ENCODE measurements at places on chromosomes 1 and 21.
A peak's percentile ranks its signal among the peaks of the same experiment; 100 is the strongest.

DNA sequence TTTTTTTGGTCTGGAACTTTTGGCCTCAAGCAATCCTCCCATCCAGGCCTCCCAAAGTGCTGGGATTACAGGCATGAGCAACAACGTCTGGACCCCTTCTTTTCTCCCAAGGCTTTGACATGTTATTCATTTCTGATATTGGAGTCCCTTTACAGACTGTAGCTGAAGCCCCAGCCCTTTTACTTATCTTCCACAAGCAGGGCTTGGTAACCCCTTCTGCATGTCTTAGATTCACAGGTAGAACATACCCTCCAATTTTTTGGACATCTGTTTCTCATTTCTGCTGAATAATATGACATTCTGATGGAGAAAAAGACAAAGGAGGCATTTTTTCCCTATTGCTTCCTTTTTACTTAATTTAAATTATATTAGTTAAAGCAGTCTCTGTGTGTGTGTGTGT lies 39.2 kb upstream of the RGS21 start:
- no peak for DNase-seq

GRCh38 chr1:206590025-206590758 lies 22.1 kb downstream of the EIF2D start:
- peak; percentile 47 for DNase-seq

- no peak for DNase-seq
These were observed 38.7 kb downstream of the FASLG start for GRCh38 chr1:172697534-172698002.

DNA sequence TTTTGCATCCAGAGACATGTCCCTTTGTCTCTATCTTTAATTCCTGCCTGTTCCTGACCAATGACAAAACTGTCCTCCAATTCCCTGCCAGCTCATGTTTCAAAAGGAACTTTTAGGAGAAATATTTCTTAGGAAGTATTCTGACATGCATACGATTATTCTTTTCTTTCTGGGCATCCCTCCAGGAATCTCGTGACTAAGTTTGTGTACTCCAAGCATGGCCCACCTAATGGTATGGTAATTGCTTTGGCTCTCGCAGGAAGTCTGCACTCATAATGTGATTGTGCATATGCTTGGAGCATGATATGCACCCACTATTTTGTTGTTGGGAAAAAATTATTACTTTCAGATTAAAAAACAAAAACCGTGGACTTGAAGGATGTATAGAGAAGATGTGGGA lies 256.4 kb downstream of the PRDM2 start:
- DNase-seq = no peak

GRCh38 chr1:57761628-57762027 lies 337.8 kb upstream of the DAB1 start:
- no peak for DNase-seq

- DNase-seq = no peak
These were observed 99.8 kb downstream of the KAZN start for GRCh38 chr1:14698314-14698713.

DNA sequence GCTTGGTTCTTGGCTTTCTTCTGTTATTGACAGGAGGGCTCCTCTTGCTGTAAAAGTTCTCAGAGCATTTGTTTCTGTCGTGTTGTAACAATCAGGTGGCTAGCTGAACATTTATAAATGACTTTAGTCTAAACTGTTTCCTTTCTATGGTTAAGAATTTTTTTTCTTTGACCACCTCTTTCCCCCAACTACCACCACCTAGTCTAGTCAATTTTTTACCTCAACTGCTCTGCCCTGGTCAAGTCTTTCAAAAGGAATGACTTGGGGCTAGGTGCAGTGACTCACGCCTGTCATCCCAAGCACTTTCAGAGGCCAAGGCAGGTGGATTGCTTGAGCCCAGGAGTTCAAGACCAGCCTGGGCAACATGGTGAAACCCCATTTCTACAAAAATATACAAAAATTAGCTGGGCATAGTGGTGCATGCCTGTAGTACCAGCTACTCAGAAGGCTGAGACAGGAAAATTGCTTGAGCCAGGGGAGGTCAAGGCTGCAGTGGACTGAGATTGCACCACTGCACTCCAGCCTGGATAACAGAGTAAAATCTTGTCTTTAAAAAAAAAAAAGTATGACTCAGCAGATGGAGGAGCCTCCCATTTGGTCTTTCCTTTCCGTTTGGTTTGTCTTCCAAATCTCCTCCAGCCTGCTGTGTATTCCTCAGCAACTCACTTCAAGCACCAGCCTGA lies 40.7 kb downstream of the MAP3K21 start:
- no peak for DNase-seq

DNA sequence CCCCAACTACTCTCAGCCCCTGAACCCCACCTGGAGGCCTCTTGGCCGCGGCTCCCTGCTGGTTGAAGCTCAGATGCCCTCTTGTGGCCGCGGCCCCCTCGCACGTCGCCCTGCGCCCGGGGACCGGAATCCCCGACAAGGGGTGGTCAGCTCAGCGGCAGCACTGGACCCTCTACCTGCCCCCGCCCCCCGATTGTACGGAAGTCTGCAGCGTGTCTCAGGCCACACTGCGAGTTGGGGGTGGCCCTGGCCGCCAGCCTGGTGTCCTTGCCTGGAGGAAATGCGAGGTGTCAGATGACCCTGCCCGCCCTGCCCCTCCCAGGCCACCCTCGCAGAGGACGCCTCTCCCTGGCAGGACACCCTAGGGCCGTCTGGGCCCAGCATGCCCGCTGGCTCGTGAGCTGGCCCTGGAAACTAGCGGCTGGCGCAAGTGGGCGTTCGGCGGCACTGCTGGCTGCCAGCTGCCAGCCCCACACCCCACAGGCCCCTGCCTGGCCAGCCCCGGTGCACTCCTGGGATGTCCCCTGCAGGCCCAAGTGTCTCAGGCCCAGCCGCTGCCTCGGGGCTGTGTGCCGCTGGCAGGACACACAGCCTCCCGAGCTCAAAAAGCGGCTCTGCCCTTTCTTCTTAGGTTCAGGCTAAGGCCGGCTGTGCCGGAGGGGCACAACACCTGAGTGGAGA lies 60.8 kb downstream of the EDN2 start:
- no peak for DNase-seq
